Endothelial cell of umbilical vein (primary cell): ENCODE measurements at places on chromosomes 1 and 21.
A peak's percentile ranks its signal among the peaks of the same experiment; 100 is the strongest.

GRCh38 chr1:94578856-94579255 lies 37.3 kb upstream of the F3 start:
- no peak for DNase-seq

DNA sequence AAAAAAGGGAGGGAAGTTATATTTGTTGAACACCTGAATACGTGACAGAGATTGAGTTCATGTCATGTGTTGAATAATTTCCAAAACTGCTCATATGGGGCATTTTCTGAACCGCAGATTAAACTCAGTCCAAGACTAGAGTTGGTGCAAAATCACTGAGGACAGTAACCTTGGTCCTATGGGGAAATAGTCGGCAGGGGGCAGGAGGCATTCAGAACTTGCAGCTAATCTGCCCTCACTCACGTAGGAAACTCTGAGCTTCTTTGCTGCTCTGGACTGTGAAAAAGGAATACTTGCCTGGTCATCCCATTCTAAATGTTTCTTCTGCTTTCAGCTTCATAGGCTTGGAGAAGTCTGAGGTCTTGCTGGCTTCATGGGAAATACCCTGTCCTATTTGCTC lies 228.3 kb upstream of the ZP4 start:
- DNase-seq: no peak

DNA sequence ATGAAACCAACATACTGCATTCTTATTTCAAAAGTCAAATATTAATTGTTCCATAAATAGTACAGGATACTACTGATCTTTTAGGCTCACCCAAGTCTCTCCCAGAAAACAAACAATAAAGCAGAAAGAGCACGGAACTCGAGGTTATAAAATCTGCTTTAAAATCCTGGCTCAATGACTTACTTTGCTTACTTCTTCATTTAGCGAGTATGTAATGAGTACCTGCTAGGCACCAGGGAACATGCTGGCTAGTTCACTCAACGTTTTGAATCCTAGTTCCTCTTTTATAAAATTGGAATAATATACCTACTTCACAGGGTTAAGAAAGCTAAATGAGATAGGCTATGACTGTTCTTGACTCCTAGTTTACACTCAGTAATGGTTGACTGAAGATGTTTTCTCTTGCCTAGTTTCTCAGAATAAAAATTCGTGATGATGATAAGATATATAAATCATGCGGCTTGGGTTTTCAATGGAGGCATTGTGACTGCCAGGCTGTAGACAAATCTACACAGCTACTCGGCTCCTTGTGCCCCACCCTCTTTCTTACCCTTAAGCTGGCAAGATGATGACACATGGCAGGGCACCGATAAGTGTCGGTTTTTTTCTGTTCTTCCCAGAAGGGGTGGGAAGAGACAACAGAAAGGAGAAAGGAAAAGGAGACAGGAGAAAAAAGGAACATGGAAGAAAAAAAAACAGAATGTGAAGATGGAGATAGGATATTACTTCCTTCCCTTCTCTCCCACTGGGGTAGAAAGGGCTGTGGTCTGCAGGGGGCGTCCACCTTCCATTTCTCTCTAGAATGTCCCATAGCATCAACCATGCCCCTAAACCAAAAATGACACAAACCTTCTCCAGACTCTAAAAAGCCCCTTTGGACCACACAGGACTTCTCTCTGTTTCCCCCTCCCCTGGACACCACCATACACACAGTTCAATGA lies 507.1 kb downstream of the SMYD3 start:
- no peak for DNase-seq

- no peak for DNase-seq
Measured at GRCh38 chr1:43731867-43732531, 24.7 kb downstream of the ST3GAL3 start.

DNA sequence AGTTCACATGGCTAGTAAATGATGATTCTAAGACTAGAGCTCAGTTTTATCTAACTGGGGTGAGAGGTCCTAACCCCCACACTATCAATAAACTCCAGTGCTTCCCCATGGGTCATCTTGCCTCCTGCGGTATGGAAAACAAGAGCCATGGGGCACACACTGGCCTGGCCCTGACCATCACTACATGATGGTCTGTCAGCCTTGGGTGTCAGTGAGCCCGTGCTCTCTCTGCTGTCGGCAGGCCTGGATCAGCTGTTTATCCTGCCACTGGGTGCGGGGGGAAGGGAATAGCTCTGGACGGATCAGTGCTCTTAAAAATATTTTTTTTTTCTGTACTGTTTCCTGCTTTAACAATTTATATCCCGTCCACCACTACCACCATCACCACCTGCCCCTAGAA lies 255.0 kb upstream of the ADGRL2 start:
- DNase-seq: no peak

DNA sequence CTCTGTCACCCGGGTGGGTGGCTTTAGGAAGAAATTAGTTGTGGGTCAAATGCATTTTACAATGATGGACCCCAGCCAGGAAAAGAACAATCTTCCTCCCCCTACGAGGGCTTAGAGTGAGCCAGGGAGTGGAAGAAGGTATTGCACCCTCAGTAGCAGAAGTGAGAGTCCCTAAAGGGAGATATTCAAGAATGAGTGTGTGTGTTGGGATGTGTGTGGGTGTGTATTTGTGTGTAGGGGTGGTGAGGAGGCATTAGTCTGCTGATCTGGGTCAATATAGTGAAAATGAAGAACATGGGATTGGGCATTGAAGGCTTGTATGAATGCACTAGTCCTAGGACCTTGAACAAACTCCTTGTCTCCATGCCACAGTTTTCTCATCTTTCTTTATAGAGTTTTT lies 85.2 kb upstream of the RUNX1 start:
- no peak for DNase-seq

DNA sequence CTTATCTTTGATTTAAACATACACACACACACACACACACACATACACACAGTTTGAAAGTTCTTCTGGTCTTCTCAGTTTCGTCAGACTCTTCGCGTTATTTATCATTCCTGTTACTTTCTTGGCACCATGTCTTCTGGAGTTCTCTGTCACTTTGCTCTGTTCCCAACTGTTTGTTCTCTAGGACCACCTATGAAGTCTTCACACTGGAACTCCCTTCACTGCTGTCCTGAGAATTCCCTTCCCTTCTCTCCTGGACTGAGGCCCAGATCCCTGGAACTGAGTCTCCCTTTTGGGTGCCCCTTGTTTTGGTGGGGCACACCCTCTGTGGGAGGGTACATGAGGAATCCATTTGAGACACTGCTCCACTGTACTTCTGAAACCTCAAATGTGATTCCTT lies 30.5 kb downstream of the ALG14 start:
- DNase-seq: no peak

DNA sequence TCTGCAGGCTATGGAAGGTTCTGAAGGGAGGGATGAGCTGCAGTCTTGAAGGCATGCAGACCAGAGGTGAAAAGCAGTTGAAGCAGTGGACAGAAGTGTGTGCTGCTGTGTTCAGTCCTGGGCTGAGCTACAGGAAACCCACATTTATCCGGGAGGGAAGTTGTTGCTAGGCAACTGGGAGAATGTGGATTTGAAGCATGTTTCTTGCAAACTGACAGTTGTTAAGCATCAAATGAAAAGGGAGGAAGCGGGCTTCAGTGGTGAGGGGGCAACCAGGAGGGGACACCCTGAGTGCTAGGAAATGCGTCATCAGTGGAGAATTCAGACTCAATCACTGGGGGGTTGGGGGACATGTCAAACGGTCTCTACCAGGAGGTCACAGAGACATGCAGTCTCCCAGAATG lies 28.7 kb downstream of the ABCA4 start:
- DNase-seq: peak; percentile 99

DNA sequence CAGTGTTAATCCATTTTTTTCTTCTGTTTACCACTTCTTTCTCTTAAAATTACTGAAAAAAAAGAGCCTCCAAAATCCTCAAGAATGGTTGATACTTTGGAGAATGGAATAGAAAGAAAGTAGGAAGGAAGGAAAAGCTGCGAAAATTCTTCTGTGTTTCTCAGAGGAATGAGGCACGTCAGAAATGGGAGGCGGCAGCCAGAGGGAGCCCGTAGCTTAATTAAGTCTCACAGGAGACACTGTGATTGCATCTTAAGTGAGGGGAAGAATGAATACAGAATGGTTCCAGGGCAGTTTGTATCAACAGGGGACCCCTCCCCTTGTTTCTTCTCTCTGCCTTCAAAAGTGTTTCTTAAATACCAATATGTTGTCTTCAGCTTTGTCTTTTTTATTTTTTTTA lies 1099.5 kb downstream of the PLA2G4A start:
- peak; percentile 78 for DNase-seq

- DNase-seq: peak; percentile 50
Measured at GRCh38 chr1:207908107-207908734, 2.7 kb downstream of the CD34 start.

DNA sequence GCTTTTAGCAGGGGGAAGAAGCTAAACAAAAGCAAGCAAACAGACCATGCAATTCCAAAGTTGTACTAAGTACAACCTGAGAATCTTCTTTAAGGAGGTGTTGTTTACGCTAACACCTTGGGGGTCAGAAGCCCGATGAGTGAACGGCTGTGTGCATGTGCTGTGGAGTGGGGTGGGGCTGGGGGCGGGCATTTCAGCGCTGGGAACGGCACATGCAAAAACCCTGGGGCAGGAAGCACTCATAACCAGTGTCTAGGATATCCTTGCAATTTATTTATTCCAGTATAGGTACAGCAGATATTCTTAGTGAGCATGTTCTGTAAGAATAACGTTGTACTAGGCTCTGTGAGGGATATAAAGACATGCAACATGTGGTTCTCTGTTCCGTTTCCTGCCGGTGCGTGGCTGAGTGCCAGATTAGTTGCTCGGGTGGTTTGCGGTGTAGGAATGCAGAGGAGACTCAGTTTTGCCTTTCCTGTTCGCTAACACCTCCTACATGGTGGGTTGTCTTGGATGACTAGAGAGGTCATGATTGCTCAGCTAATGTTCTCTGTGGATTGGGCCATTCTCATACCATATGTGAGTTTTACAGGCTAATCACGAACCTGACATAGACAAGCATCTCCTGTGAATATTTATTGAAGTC lies 3.7 kb downstream of the FASLG start:
- peak; percentile 11 for DNase-seq

DNA sequence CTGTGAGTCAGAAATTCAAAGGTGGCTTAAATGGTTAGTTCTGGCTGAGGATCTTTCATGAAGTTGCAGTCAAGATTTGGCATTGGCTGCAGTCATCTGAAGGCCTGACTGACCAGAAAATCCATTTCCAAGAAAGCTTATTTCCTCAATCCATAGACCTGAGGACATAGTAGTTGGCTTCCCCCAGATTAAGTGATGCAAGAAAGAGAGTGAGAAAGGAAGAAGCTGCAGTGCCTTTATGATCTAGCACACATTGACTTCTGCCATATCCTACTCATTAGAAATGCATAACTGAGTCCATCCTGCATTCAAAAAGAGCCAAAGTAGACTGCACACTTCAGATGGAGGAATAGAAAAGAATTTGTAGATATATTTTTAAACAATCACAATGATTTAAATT lies 222.6 kb downstream of the COL24A1 start:
- DNase-seq: no peak

DNA sequence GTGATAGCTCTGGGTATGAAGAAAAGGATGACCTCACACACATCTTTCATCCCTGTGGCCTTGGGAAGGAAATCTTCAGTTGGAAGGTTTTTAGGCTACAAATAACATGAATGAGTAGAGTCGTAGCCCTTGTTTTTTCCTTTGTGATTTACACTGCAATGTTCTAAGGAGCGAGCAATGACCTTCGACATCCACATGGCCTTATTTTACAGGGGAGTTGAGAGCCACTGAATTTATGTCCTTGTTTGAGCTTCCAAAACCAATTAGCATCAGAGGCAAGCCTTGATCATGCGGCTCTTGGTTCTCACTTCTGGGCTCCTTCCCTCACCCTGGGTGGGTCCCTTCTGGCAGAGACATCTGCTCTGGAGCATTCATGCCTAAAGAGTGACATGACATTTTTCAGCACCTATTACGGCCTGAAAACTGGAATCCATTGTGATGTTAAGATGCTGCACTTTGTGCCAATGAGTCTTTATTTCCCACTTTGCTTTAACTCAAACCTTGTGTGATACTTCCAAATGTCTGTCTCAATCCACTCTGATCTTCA lies 70.5 kb upstream of the RUNX1 start:
- no peak for DNase-seq

GRCh38 chr1:103180660-103181059 lies 72.3 kb upstream of the COL11A1 start:
- DNase-seq: no peak

- DNase-seq: no peak
Measured at GRCh38 chr1:150987924-150988323, 5.8 kb downstream of the ANXA9 start.

DNA sequence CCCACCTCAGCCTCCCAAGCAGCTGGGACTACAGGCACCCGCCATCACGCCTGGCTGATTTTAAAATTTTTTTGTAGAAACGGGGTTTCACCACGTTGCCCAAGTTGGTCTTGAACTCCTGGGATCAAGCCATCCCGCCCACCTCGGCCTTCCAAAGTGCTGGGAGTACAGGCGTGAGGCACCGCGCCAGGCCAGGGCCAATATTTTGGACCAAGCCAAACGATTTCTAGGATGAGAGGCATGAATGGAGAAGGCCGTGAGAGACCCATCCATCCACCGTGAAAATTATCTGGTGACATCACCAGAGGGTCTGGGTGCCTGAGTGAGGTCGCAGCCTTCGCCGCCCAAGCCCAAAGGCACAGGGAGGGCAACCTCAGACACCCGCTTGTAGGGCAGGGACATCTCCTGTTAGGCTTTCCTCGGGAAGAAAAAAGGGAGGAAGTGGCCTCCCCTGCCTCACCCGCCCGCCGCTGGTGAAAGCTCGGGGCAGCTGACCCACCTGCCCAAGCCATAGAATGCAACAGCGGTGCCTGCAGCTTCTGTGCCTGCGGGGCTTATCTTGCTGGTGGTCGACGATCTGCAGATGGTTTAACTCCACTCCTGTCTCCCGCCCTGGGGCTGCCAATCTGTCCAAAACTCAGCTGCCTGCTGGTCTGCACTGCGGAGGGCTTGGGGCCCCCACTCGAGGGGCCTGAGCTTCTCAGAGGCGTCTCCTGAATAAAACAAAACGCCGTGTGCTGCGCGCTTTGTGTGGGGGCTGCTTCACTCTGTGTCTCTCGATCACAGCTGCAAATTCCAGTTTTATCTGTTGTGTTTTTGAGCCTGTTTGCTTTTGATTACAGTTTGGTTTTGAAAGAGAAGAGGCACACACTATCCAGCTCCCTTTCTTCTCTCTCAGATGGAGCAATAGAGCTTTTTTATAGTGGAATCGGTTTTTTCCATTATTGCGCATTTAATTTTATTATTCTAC lies 85.8 kb downstream of the MRPS6 start:
- no peak for DNase-seq

- no peak for DNase-seq
Measured at GRCh38 chr1:239772446-239772845, 319.2 kb upstream of the FMN2 start.

GRCh38 chr1:227925582-227926198 lies 22.0 kb downstream of the WNT9A start:
- DNase-seq: no peak
